ENCODE measurements at places on chromosomes 5 and 9. TPM values are rescaled to one million over a fixed set of nuclear protein-coding genes. Genes with fewer than 3 reads are reported as not detected.

DNA sequence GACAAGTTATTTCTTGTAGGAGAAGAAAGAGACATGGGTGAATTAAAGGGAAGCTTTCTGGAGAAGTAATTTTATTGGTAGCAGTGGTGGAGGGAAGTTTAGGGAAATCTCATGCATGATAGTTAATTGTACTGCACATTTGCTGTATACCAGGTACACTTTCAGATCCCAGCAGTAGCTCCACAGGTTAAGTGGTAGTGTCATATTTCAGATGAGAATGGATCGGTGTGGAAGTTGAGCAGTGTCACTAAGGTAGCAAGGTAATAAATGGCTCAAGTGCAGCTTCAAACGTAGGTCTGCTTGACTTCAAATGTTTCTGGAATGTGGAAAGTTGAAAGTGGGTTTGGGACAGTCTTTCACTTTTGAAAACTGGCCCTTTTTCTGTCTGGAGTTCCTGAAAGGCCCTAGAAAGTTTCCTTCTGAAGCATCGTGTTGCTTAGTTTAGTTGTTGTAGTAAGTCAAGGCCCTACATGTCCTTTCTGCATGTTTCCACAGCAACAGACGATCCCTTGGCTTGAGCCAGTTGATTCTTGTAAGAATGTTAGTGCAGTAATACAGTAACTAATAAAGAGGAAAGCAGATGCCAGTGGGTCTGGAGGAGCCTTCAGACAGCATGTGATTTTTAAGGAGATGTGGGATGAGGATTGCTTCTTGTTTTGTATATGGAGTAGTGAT is 3.7 kb downstream of the CLTA start:
- no peak for ATAC-seq

GRCh38 chr9:69546265-69546664 is 125.9 kb downstream of the APBA1 start:
- no peak for ATAC-seq

GRCh38 chr5:115588640-115589039 is 13.6 kb downstream of the TICAM2 start:
- ATAC-seq, result peak; percentile 37

DNA sequence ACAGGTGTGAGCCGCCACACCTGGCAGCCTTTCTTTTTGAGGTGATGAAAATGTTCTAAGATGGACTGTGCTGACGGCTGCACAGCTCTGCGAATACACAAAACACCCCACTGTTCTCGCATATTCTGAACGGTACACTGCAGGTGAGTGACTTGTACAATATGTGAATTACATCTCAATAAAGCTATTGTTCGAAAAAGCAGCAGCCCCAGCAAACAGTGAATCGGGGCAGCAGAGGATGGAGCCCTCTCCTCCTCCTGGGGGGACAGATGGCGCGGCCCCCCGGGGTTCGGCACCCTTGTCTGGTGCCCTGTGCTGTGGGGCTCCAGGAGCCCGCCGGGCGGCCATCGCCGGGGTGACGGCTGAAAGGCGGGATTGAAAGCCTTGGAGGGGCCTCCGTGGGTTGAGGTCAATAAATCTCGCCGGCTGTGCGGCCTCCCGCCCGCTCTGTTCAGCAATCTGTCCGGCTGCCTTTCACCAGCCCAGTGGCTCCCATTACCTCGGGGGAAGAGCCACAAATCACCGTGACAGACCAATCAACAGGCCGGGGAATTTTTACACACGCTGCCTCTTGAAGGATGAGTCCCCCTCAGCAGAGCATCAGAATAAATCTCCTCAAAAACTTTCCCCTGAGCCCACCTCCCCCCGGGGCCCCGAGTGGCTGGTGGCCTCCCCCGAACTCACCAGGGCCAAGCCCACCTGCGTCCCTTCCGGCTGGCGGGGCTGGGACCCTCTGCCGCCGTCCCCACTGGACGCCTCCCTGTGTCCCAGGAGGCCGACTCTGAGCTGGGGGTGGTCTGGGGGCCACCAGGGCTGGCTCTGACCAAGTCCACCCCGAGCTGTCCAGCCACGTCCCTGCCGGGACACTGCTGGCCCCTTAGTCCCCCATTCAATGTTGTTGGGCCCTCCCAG is 37.8 kb upstream of the TMEM250 start:
- ATAC-seq, result no peak

- no peak for ATAC-seq
These were observed 24.7 kb upstream of the IFNE start for GRCh38 chr9:21506626-21507482.

DNA sequence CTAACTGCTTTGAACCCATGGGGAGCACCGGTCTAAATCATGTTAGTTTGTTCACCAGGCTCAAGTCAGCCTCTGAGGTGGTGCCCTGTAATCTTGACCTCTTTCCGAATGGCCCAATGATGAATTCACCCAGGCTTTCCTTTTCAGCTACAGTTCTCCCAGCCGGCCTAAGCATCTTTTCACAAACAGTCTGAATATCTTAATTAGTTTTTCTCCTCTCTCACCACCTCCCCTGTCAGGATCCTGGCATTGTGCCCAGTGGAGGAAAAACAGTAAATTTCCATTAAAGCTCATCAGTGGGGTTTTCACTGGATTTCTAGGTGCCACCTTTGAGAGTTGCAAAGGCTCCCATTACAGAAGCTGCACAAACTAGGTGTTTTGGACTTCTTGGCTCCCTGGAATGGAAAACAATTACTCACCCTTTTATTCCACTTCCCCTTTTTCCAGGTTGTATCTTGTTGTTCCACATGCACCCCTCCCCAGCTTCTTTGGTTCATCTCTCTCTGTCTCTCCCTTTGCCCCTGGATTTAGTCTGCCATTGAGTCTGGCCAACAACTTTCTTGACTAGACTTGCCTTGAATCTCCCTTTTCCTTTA is 69.4 kb upstream of the ADAMTSL1 start:
- ATAC-seq, result no peak

GRCh38 chr9:69221036-69221435 is 47.0 kb downstream of the TJP2 start:
- peak; percentile 49 for ATAC-seq

GRCh38 chr5:61245936-61246335 is 83.7 kb upstream of the SMIM15 start:
- no peak for ATAC-seq

DNA sequence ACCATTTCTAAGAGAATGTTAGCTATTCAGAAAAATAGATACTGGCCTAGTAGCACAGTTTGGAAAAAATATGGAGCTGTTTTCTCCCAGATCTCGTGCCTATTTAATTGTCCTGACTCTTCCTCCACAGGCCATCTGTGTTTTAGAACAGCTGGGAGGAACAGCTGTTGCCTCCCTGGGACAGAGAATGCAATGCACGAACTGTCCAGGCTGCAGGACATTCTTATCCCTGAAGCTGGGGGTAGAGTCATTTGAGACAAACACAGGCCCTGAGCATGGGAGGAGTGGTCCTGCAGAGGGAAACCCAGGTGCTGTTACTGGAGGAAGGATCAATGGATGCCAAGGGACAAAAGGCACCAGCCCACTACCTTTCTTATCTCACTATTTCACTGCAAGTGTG is 20.9 kb upstream of the SPARC start:
- no peak for ATAC-seq

DNA sequence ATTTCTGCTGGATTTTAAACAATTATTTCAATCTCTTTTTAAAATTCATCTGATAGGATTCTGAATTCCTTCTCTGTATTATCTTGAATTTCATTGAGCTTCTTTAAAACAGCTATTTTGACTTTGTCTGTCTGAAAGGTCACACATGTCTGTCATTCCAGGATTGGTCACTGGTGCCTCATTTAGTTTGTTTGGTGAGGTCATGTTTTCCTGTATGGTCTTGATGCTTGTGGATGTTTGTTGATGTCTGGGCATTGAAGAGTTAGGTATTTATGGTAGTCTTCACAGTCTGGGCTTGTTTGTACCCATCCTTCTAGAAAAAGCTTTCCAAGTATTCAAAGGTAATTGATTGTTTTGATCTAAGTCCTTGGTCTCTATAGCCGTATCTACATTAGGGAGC is 39.1 kb downstream of the DENND4C start:
- no peak for ATAC-seq

DNA sequence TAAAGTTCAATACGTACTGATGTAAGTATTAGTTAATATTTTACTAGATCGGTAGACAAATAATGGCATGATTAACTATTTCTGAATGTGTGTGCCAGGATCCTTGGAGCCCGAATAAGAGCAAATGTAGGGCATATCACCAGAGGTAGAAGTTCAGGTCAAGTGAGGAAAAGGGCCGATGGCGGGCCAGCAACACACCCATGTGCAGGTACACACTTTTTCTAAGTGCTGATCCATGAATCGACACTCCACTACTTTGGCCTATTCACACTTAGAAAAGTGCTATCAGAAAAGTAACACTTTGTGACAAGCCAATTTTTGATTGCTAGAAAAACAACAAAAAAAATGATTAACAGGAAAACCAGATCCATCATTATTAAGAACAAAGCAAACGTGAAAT is 150.3 kb downstream of the AUH start:
- ATAC-seq, result no peak

GRCh38 chr9:74760031-74760700 is 127.6 kb downstream of the TRPM6 start:
- ATAC-seq, result peak; percentile 94

DNA sequence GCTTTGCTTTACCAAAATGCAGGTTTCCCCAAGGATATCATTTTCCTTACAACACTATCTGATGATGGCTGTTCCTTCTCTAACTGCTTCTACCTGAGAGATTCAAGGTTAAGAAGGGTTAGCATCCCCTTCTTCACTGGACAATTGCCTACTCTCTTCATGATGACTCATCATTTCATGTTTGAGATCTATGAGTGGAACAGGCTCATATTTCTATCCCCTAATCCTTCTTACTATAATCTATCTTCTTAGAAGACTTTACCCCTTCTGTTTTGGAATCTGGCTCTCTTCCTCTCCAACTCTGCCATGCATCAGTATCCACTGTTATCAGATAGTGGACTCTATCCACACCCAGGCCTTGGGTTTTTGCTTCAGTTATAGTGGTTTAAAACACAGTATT is 54.3 kb downstream of the NR3C1 start:
- no peak for ATAC-seq

GRCh38 chr9:93166699-93167098 is 17.2 kb upstream of the WNK2 start:
- no peak for ATAC-seq

GRCh38 chr5:140575309-140575708 is 10.7 kb downstream of the SLC35A4 start:
- peak; percentile 59 for ATAC-seq

DNA sequence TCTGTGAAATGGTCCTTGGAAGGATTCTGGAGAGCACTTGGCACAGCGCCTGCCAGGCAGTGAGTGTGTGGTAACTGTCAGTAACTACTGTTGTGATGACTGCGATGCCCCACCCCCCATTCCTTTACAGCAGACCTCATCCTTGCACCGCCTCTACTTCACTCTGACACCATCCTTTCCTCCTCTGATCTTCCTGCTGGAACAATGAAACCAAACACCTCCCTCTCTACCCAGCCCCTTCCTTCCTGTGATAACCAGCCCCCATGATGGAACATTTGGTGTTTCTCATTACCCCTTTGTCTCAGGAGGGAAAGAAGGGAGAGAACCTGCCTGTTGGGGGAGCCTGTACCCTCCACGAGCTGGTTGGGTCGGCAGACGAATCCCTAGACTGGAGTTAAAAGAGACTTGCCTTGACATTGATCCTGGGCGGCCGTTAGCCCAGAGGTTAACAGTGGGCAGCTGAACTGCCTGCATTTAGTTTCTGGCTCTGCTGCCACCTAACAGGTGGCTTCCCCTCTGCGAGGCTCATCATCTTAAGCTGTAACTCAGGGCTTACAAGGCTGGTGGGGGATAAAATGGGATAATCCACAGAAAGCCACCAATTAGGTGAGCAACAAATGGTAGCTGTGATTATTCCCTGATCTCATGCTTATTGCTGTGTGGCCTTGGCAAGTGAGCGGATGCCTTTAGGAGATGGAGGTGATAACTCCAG is 34.2 kb upstream of the GRPEL2 start:
- peak; percentile 40 for ATAC-seq

- ATAC-seq, result no peak
These were observed 28.6 kb downstream of the NKD2 start for GRCh38 chr5:1037123-1037670.

GRCh38 chr5:133916914-133917313 is 51.5 kb downstream of the C5orf15 start:
- no peak for ATAC-seq

DNA sequence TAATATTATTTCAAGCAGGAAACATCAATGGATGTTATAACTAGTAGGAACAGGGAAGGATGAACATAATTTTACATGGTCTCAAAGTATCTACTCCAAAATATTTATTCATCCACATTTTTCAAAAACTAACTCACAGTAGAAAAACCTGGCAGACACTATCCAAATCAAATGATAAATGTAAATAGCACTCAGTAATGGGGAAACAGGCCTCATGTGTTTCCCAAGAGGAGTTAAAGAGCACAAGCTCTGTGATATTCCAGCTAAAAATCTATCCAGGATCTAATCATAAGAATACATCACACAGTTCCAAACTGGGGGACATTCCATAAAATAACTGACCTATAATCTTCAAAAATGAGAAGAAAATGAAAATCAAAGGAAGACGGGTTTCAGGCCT is 443.1 kb downstream of the ZNF608 start:
- no peak for ATAC-seq

GRCh38 chr9:98593354-98594253 is 115.1 kb downstream of the GABBR2 start:
- no peak for ATAC-seq

GRCh38 chr9:109098171-109098959 is 21.4 kb downstream of the TMEM245 start:
- no peak for ATAC-seq

DNA sequence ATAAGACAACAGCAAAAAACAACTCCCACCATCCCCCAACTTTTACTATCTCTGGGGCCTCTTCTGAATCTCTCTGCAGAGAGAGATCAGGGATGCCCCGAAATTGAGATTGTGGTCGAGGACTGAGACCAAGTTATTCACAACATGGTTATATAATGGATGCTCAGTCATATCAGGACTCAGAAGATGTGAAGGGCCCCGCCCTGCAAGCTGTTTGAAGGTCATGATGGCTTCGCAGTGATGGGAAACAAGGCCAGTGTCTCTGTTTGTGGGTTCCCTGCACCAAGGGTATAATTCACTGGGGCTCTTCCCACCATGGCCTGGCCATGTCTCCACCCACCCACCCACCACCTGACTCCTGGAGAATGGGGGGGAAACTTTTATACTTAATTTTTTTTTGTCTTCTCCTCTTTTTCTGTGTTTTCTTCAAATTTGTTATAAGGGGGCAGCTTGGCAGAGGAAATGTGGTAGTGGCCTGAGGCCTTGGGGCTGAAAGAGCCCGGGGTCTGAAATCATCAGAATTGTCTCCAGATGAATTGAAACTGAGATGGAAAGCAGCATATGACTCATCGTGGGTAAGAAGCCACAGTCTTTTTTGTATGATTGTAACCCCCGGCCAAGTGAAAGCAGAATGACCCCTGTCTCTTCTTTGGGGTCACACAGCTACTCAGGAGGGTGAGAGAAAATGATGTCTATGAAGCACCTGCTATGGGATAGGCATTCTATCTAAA is 15.0 kb upstream of the TEX48 start:
- ATAC-seq, result no peak

GRCh38 chr5:74394916-74395880 is 245.3 kb downstream of the ENC1 start:
- ATAC-seq, result peak; percentile 85

GRCh38 chr9:97851446-97851883 is 1.6 kb upstream of the FOXE1 start:
- no peak for ATAC-seq

The ADGRV1 gene
- 3.7 TPM for total RNA-seq

The CFAP90 gene
- total RNA-seq, result not detected

The KCNV2 gene
- not detected for total RNA-seq

The SLC25A48 gene
- 0.32 TPM for total RNA-seq

The GABRA6 gene
- total RNA-seq, result not detected

The SLC27A4 gene
- 58.8 TPM for total RNA-seq

The ZNF782 gene
- total RNA-seq, result 1.5 TPM

The GPR150 gene
- not detected for total RNA-seq

The C9 gene
- total RNA-seq, result not detected
